Activated CD4-positive, alpha-beta T cell treated with anti-CD3 and anti-CD28 coated beads for 24 hours (primary cell): ENCODE measurements at places on chromosomes 6 and 20.

DNA sequence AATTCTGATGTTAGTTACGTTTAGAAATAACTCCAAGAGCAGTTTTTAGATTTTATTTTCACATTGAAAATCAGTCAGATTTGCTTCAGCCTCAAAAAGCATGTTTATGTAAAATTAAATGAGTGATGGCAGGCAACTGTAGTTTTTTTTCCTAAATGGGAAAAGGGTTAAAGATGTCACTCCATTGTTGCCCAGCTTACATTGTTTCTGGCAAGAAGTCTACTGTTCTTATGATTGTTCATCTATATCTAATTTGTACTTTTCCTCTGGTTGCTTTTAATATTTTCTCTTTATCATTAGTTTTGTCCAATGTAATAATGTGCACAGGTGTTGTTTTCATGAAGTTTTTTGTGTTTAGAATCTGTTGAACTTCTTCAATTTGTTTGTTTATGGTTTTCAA lies 6.7 kb upstream of the TTK start:
- no peak for DNase-seq

- DNase-seq = no peak
Observed at GRCh38 chr6:108850669-108851465, 2.6 kb downstream of the ARMC2 start.

- DNase-seq = no peak
Observed at GRCh38 chr6:51743999-51744398, 343.4 kb downstream of the PKHD1 start.

DNA sequence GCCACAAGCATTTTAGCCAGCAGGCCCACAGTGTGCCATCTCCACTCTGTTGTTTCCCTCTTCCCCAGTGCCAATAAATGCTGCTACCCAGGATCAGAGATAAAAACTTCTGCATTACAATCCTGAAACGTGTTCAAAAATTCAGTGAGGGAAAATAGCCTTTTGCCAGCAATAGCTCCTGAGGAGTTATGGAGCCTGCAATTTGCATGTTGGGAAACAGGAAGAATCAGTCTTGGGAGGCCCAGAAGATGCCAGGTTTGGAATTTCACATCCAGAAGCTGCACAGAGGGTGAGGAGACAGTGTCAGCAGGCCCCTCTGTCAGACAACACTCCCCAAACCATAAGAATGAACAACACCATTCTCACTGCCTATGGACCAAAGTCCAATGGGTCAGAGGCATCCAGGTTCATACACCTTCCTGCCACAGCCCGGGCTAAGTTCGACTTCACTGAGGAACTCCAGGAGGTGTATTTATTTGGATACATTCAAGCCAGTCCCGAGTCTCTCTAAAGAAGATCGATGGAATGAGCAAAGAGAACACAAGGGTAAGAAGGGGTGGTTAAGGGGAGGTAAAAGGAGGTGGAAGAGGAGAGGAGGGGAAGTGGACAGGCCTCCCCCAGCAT lies 20.8 kb downstream of the RRBP1 start:
- DNase-seq = no peak

- no peak for DNase-seq
Observed at GRCh38 chr20:14295238-14295637, 42.2 kb downstream of the FLRT3 start.
